NCI-H146 (cell line): ENCODE measurements at places on chromosomes 5 and 9.

DNA sequence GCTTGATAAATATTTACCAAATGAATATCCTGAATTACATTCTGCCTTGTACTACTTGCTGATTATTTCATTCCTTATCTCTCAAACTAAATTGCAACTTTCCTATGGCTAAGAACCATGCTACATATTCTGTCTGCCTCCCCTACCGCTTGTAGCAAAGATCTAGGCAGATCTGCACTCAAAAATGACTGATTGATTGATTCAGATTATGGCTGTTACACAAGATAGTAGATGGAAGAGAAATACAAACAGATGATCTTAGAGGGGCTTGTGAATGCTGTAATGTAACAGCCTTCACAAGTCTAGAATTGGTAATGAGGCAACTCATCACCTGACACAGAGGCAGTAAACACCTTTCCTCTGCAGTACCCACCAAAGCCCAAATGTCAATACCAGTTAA, 446.1 kb downstream of the PRELID2 start:
- no peak for DNase-seq

GRCh38 chr9:122125158-122125508, 32.0 kb upstream of the TTLL11 start:
- DNase-seq, result peak; percentile 39

DNA sequence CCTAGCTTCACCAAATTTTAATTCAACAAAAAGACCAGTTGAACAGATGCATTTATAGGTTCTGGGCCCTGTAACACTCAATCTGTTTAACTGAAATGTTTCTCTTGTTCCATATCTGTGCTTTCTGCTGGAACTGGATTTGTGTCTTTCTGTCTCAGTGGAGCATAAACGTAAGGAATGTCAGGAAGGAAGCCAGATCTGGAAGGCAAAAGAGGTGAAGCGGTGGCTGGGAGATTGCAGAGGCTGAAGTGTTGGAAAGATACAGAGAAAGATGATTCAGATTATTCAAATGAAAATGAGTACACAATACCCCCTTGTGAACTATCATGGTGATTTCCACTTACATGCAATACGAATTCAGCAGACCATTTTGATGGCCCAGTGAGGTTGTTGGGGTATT, 406.8 kb downstream of the BRINP1 start:
- DNase-seq, result no peak

- DNase-seq, result no peak
Measured at GRCh38 chr9:122133263-122133983, 26.2 kb downstream of the NDUFA8 start.

DNA sequence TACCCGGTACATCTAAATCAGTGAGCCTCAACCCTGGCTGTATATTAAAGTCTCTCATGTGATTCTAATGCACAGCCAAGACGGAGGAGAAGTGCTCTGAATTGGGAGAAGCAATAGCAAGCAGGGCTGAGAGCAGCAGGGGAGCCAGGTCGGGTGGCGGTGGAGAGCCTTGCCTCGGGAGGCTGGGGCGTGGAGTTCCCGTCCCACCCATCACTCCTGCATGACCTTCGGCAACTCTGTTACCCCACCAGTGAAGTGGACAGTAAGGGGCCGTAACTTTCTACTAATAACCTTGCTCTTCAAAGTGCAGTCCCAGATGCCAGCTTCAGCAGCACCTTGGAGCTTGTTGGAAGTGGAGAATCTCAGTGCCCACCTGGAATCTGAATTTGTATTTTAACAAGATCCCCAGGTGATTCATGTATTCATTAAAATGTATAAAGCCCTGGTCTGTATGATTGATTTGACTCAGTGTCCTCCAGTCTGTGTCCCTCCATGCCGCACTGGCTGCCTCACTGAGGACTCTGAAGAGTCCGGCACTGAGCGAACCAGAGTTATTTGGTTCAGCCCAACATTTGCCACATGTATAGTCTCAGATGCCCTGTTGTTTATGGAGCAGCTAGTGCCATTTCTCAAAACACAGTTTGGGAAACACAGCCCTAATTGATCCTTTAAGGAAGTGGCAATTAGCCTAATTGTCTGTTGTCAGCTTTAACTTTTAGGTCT, 6.5 kb downstream of the ERGIC1 start:
- DNase-seq, result no peak

DNA sequence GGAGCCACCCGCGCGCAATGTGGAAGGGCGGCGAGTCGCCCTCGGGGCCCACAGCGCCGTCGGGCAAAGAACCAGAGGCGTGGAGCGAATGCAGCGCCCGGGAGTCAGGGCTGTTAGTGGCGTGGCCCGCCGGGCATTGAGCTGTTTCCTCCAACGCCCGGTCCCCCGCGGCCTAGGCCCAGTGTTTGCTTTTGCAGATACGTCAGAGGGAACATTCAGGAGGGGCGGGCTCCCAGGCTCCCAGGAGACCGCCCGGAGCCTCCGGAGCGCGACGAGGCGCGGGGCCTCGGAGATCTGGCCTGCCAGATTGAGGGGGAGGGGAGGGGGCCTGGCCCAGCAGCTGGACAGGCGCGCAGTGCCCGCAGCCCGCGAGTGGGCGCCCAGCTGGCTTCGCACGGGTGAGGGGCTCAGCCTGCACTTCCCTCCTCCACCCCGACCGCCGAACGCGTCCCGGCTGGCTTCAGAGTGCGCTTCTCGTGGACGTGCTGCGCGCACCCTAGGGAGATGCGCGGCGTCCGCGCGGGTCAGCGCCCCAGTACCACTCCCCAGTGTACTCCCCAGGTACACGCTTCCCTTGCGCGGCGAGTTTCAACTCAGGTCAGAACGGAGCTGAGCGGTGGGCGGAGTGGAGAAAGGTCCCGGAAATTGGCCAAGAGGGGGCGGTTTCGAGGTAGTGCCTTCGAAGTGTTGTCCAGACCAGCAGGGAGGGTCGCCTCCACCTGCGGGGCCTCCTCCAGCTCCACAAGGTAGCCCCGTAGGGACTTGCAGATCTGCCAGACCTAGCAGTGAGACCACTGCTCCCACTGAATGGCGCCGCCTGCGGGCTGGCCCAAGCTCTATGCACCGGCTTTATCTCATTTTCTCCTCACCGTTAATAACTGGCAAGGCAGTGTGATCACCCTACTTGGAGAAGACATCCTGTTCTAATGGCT, 130.4 kb downstream of the TMEM174 start:
- no peak for DNase-seq

DNA sequence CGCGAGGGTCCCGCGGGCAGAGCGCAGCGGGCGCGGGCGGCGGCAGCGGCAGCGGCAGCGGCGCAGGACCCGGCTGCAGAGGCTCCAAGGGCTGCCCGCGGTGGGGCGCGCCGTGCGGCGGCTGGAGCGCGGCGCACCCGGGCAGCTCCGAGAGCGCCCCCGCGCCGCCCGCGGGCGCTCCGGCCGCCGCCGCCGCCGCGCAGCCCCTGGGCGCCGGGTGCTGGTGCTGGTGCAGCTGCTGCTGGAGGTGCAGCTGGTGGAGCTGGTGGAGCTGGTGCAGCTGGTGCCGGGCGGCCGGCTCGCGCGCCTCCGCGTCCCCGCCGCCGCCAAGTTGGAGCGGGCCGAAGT, 644 bp downstream of the IER5L start:
- no peak for DNase-seq

DNA sequence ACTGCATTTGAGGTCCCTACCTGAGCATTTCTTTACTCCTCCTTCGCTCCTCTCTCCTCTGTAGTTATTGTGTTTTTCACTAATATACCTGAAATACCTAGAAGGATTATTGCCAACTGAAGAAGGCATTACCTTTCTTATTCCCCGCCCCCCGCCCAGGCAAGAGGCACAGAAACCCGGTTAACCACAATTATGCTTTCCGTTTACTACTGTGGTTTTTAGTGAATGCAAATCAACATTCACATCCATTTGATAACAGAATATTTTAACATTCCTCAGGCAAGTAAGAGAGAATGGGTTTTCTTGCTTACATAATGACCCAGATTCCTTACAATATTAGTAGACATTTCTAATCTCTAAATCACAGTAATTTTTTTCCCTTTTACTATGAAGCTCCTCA, 136.9 kb downstream of the PCSK5 start:
- no peak for DNase-seq

GRCh38 chr5:40962207-40962955, 53.1 kb downstream of the C7 start:
- no peak for DNase-seq

GRCh38 chr9:127705577-127706379, 1.0 kb upstream of the CFAP157 start:
- DNase-seq, result no peak

DNA sequence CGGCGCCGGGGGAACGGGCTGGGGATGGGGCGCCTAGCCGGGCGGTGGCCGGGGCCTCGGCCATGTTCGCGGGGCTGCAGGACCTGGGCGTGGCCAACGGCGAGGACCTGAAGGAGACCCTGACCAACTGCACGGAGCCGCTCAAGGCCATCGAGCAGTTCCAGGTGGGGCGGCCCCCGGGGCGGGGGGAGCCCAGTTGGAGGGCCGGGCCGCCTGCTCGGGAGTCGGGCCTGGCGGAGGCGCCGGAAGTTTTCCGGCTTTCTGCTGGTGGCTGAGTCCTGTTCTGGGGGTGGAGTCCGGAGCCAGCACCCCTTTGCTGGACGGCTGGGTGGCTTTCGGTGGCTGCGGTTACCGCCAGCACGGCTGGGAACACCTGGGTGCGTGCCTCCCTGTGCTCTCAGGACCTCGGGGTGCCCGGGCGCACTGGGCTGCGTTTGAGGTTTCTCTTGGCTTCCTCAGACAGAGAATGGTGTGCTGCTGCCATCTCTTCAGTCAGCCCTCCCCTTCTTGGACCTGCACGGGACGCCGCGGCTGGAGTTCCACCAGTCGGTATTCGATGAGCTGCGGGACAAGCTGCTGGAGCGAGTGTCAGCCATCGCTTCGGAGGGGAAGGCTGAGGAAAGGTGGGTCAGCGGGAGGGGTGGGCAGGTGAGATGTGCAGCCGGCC, 454 bp downstream of the NELFB start:
- peak; percentile 60 for DNase-seq
